ENCODE measurements at places on chromosomes 2 and 18.

GRCh38 chr2:192413812-192414681 lies 219.3 kb upstream of the TMEFF2 start:
- no peak for DNase-seq

DNA sequence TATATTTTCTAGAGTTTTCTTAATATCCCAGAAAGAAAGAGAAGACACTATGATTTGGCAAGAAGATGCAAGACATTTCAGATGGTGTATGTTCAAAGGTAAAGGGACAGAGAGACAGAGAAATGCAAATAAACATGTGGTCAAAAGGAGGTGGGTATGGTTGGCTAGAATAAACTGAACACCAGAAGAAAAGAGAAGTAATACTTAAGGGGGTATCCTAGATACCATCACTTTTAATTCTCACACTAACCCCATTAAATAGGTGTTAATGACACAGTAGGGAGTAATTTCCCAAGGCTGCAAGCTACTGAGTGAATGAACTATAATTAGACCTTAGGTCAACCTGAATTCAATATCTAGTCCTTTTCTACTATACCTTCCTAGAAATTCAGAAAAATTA lies 111.2 kb upstream of the CD226 start:
- no peak for DNase-seq

DNA sequence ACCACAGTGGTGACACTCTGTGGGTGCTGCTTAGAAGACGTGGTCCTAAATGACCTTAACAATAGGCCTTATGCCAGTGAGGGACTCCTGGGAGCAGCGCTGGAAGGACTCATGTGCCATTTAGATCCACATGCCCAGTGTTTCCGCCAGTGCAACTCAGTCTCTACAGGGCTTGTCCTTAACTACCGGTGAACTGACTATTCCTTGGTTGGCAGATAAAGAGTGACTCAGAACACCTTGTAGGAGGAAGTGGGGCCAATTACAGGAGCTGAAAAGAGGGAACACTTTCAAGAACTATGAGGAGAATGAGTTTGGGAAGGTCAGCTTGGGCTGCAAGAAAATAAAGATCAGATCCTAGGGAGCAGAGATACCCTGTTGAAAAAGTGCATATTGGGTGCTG lies 1.8 kb upstream of the CDK5R2 start:
- DNase-seq: no peak

GRCh38 chr18:55275039-55275901 lies 312.7 kb downstream of the TCF4 start:
- peak; percentile 44 for DNase-seq

GRCh38 chr2:128782411-128783192 lies 463.9 kb upstream of the HS6ST1 start:
- no peak for DNase-seq

- DNase-seq: no peak
These were observed 65.7 kb downstream of the COL4A3 start for GRCh38 chr2:227230151-227230550.

GRCh38 chr18:75554176-75554575 lies 126.7 kb upstream of the SMIM21 start:
- DNase-seq: no peak

DNA sequence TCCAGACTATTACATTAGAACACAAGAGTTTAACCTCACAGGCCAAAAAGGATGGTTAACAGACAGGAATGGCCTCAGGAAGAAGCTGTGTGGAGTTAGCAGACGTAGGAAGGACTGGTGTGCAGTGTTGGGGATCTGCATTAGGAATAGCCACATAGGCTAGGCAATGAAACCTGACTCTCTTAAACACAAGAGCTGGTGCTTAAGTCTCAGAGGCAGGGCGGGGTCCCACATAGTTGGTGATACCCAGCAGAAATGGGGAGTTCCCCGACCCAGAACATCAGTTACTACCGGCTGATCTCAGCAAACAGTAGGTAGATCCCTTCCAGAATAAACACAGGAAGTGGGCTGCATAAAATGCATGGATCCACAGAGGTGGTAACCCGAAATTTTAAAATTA lies 64.1 kb downstream of the CCDC93 start:
- no peak for DNase-seq

DNA sequence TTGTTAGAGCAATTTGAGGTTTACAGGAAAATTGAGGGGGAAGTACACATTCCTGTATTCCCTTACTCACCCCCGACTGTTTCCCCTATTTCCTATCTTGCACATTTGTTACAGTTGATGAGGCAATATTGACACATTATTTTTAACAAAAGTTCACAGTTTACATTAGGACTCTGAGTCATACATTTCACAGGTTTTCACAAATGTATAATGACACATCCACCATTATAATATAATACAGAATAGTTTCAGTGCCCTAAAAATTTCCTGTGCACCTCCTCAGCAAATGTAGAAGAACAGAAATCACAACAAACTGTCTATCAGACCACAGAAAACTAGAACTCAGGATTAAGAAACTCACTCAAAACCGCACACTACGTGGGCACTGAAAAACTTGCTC lies 160.6 kb upstream of the RMP24 start:
- DNase-seq: peak; percentile 50

- no peak for DNase-seq
These were observed 117.1 kb downstream of the CDH2 start for GRCh38 chr18:28059861-28060260.

GRCh38 chr2:24471662-24472061 lies 19.4 kb upstream of the NCOA1 start:
- DNase-seq: peak; percentile 47

- no peak for DNase-seq
These were observed 20.9 kb downstream of the PHLPP1 start for GRCh38 chr18:62736077-62736855.

DNA sequence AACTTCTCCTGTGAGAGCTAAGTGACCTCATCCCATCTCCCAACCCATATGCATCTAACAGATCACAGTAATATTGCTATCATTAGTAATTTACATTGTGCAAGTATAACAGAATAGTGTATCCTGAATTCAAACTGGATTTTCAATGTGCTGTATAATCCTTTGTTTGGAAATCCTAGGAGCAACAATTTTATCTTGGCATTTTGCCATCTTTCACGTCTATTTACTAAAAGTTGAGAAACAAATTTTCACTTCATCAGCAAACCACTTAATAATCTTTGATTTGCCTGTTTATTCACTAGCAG lies 3.8 kb downstream of the HNRNPLL start:
- no peak for DNase-seq

DNA sequence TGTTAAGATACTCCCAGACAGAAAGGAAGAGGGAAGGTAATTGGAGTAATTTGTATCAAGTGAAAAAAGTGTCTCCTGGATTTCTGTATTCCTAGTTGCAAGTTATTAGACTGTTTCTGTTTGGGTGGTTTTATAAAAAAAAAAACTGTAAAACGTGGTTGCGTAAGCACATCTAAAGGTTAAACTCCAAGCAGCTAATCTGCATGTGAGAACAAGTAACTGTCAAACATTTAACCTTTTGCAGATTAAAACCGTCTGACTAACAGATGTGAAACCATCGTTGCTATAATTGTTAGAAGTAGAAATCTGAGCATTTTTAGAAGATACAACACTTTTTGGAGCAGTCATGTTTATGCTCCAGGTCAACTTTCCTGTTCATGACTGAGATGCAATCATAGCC lies 72.3 kb downstream of the AFF3 start:
- DNase-seq: no peak

DNA sequence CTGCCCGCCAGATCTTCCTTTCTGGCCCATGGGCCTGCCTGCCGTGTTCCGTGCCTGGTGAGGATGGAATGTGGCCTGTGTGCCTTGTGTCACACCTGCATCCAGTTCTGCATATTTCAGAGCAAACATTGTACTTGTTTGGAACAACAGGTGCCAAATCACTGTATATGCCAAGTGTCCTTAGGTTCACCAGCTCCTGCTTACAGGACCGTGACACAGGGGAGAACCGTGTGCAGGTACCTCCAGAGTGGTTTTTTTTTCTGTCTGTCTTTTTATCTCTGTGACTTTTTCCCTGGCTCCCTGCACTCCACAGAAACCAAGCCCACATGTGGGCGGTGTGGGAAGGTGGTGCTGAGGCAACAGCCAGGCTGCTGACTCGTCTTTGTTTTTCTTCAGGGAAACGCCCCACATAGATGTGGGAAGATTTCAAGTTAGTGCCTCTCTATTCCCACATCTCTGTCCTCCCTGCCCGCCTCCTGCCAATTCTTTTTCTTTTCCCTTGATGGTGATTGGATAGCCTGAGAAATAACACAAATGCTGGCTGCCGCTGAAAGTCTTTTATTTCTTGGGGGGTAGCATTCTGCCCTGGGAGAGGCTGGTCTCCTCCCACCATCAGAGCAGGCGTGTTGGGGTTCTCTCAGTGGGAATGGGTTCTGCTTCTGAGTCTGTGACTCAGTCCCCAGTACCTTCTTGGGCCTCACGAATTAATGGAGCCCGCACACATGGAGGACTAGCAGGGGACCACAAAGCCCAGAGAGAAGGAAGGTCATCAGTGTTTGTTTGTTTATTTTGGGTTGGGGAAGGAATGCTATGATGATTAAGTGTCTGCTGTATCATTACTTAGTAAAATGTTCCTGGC lies 21.4 kb downstream of the GRHL1 start:
- DNase-seq: no peak

DNA sequence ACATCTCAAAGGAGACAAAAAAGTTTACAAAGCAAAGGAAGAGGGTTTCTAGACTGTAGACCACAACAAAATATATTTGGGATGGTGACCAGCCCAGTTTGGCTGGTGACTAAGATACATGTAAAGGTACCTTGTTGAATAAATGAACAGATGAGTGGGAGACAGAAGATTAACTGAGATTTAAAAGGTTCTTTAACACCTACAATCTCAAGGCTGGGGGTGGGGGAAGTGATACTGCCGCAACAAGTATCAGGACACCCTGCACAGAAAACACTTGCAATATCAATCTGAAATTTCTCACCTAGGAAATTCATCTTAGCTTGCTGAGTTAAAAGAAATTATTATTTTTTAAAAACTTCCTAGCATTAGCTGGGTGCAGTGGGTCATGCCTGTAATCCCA lies 8.3 kb downstream of the RNF149 start:
- no peak for DNase-seq

DNA sequence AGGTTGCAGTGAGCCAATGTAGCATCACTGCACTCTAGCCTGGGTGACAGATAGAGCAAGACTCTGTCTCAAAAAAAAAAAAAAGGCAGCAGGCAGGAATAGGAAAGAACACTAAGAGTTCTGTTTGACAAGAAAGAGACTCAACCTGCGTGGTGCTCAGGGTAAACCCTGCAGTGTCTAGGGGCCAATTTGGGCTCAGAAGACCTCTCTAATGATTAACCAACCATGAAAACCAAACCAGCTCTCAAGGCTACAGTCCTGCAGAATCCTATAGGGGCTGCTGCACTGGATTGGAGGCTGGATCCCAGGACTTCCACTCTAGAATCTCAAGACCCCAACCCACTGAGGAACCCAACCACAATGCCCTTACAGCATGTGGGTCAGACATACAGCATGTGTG lies 2.4 kb downstream of the TRABD2A start:
- no peak for DNase-seq

- DNase-seq: no peak
These were observed 391.2 kb upstream of the POU3F3 start for GRCh38 chr2:104462731-104463130.

DNA sequence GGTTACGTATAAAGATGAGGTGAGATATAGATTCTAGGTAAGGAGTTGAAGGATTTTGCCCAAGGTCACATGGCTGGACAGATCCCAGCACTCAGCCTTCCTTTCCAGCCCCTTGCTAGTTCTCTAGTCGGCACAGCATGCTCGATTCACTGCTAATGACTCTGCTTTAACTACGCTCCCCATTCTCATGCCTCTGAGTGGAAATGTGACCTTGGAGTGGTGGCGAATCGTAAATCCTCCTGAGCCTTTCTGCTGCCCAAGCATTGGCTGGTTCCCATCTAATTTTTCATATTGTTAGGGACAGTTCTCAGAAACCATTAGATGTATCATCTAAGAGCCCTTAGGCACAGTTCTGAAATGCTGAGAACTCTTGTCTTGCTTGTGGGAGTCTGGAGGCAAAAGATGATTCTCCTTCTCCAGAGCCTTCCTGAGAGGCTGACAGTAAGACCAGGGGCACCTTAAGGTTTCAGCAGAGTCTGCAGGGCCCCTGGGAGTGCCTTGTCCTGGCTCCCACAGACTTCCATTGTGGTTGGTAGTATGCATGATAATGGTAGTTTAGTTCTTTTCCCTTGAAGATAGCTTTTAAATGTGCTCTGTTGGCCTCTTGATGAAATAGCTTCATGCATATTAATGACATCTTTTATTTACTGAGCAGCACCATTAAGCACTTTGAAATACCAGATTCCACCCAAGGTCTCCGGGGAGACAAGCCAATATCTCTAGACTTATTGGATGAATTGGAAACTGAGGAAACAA lies 377.8 kb upstream of the SLC14A2 start:
- DNase-seq: no peak

- DNase-seq: peak; percentile 20
These were observed 30.7 kb downstream of the CAMKMT start for GRCh38 chr2:44392338-44392943.

- no peak for DNase-seq
These were observed 82.1 kb upstream of the CYRIA start for GRCh38 chr2:16747689-16748088.

DNA sequence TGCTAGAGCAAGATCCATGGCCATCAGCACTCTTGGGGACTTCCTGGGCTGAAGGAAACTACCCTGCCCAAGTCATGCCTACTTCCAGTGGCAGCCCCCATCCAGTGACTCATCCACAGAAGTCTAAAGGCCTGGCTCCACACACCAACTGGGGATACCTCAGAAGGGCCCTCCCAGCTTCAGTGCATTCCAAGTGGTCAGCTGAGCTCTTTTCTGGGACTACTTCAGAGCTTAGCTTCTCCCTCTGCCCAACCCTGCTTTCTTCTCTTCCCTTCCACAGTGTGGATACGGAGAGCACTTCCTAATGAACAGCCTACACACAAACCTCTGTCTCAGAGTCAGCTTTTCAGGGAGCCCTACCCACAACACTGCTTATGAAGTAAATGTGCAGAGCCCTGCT lies 66.5 kb downstream of the CLHC1 start:
- DNase-seq: no peak

GRCh38 chr2:10940596-10940995 lies 28.9 kb downstream of the KCNF1 start:
- no peak for DNase-seq

All from Kasumi-1 (cell line).